Osteoblast (primary cell): ENCODE measurements at places on chromosomes 7 and 10. TPM values are rescaled to one million over a fixed set of nuclear protein-coding genes. Genes with fewer than 3 reads are reported as not detected.

GRCh38 chr10:13165177-13165576 lies 3.8 kb downstream of the MCM10 start:
- no peak for DNase-seq
- no peaks in the 10 kb centered on the region for H3K36me3 ChIP-seq
- H3K27ac ChIP-seq, result no peak overlapping the region
- H3K4me3 ChIP-seq, result no peak overlapping the region

DNA sequence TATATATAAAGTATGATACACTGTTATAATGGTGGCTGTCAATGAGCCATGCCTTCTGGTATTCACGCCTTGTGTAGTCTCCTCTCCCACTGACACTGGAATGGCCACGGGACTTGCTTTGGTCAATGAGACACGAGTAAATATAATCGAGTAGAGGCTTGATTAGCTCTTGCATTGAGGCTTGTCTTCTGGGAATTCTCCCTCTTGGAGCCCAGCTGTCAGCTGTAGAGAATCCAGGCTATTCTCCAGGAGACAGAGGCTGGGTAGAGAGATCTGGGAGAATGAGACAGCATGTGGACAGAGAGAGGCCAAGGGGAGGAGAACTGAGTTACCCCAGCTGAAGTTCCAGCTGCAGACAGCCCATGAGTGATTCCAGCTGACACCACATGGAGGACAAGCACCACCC lies 25.2 kb upstream of the PLCE1 start:
- DNase-seq, result no peak
- no peak overlapping the region for H3K27ac ChIP-seq
- H3K4me3 ChIP-seq, result no peak overlapping the region

DNA sequence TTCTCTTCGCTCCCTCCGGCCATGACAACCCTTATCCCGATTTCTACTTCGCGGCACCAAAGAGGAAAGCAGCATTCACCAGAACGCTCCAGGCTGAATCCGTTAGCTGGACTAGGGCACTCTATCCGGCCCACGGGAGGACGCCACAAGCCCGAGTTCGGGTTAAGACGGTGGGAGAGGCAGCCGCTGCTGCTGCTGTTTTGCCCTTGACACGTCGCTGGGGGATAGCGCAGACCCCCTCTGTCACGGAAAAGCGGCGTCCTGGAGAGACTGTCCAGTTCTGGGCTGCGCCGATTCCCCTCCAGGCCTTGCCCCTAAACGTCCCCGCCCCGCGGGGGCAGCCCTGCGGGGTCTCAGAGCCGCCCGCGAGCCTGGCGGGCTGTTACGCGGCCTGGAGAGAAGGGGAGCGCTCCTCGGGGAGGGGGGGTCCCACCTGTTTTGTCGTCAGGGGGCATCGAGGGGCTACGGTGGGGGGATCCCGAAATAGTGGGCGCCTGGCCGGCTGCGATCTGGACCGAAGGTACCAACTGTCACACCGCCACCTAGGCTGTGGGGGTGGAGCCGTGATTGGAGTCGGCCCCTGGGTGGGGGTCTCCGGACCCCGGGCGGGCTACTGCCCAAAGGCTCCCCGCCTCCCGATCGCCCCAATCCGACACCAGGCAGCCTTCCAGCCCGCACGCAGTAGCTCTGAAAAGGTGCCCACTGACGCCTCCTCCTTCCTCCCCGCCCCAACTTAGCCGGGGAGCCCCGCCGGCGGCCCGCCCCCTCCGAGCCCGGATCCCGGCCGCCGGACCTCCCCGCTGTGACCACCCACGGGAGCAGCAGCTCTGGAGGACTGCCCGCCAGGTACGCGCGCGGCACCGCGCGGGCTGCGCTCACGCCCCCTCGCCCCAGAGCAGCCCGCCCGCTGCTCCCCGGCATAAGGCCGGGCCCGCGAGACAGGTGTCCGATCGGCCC lies 772 bp downstream of the SGMS1 start:
- peaks cover 12% of the 10 kb centered on the region for H3K4me1 ChIP-seq
- H3K4me3 ChIP-seq, result peak overlapping the region; percentile 93
- H3K27me3 ChIP-seq, result no peaks in the 10 kb centered on the region
- peak; percentile 93 for DNase-seq

GRCh38 chr7:128790315-128791041 lies 1.3 kb upstream of the CCDC136 start:
- peak overlapping the region; percentile 80 for H3K4me3 ChIP-seq
- no peak for DNase-seq
- no peaks in the 10 kb centered on the region for H3K4me1 ChIP-seq
- H3K27me3 ChIP-seq, result peaks cover 15% of the 10 kb centered on the region
- no peaks in the 10 kb centered on the region for H3K36me3 ChIP-seq
- H3K27ac ChIP-seq, result no peak overlapping the region

The ITGB8 gene
- 30.9 and 35.1 TPM in 2 replicates for total RNA-seq

The PCGF6 gene
- 16.6 and 18.9 TPM in 2 replicates for total RNA-seq
